ENCODE measurements at places on chromosomes 16 and 17.

DNA sequence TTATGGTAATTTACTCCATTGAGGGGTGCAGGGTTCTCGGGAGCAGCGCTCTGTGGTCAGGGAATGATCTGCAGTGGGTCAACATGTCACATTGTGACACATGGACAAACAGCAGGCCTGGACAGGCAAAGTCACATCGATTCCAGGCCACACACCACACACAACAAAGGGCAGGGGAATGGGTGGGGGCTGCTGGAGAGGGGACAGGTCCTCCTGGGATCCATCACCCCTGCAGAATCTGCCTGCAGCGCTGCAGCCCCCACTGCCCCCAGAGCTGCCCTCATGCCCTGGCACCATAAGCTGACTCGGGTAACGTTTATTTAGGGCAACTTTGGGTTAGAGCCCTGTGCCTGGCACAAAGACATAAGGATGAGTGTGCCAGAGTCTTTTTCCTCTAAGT lies 9.1 kb downstream of the PEMT start:
- no peak for DNase-seq

DNA sequence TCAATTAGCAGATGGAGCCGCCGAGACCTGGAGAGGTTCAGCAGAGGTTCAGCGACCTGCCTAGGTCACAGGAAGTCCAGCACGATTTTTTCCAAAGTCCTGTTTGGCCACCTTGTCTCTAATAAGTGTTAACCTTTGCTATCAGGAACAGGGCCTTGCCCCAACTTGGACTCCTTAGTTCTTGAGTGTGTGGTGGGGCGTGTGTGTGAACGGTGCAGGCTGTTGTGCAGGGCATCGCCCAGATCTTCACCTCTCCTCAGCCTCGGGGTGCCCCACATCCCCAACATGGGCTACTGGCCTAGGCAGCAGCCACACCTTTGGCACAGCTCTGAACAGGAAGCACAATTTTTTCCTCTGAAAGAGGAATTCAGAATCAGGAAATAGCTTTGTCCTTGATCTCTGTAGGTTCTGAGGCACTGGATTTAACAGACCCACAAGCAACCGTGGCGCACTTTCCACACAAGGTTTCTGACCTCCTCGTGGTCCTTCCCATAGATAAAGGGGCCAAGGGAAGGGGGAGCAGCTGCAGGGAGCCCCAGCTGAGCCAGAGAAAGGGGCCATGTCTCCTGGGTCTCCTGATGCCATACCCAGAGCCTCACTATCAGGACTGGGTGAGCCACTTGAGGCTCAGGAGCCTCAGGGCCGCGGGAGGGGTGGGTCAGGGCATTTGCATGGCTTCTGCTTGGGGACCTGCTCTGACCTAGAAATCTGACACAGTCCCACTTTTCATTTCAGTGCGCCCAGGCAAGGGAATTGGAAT lies 10.4 kb downstream of the MPRIP start:
- no peak for DNase-seq

- DNase-seq = peak; percentile 76
Measured at GRCh38 chr17:41811549-41812380, at the start of gene P3H4. Gene P3H4 (minus strand): TSS chr17:41811949. CDS start chr17:41811915, 34 bp downstream.

GRCh38 chr17:61457226-61457983 lies 5.2 kb downstream of the TBX4 start:
- no peak for DNase-seq

GRCh38 chr17:78289004-78289403 lies 57.6 kb downstream of the TMEM235 start:
- DNase-seq = no peak

GRCh38 chr16:27929818-27930217 lies 133.7 kb downstream of the GSG1L start:
- DNase-seq = no peak

DNA sequence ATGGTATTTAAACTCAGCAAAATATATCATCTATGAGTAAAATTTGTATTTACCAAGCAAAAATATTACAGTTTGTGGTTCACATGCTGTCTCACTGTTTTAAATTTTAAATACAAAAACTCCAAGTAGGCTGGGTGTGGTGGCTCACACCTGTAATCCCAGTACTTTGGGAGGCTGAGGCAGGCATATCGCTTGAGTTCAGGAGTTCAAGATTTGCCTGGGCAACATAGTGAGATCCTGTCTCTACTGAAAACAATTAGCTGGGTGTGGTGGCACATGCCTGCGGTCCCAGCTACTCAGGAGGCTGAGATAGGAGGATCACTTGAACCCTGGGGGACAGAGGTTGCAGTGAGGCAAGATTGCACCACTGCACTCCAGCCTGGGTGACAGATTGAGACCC lies 37.3 kb downstream of the MAPT start:
- DNase-seq = no peak

GRCh38 chr17:28746611-28747050 lies 2.8 kb downstream of the TRAF4 start:
- no peak for DNase-seq

- DNase-seq = peak; percentile 6
Measured at GRCh38 chr16:58128711-58129096, 477 bp downstream of the CFAP20 start.

DNA sequence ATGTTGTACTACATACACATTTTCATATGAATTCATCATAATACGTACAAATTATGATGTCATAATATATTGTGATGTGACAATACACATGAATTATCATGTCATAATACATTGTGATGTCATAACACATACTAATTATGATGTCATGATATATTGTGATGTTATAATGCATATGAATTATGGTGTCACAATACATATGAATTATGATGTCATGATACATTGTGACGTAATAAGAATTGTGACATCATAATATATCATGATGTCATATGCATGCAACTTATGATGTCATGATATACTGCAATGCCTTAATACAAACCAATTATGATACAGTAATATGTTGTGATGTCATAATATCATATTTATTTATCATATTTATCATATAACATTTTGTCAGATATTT lies 2074.3 kb downstream of the TP53TG3F start:
- DNase-seq = no peak

GRCh38 chr16:79209308-79209707 lies 391.2 kb downstream of the MAF start:
- DNase-seq = no peak

- no peak for DNase-seq
Measured at GRCh38 chr17:80908211-80908610, 83.4 kb upstream of the CHMP6 start.

DNA sequence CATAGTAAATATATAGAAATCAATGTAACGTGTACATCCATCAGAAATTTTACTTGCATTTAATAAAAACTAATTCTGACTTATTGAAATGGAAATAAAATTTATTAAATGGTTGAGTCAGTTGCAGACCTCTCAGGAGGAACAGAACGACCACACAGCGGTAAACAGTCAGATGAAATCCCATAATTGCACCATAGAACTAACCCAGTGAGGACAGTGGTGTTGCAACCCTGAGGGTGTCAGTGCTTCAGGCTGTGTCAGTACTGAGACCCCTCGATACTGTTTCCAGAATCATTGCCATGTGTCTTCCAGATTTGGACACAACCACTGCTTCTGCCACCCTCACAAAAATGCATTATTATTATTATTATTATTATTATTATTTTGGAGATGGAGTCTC lies 29.0 kb upstream of the SSTR2 start:
- DNase-seq = no peak

GRCh38 chr16:62272035-62272434 lies 235.8 kb upstream of the CDH8 start:
- DNase-seq = no peak

DNA sequence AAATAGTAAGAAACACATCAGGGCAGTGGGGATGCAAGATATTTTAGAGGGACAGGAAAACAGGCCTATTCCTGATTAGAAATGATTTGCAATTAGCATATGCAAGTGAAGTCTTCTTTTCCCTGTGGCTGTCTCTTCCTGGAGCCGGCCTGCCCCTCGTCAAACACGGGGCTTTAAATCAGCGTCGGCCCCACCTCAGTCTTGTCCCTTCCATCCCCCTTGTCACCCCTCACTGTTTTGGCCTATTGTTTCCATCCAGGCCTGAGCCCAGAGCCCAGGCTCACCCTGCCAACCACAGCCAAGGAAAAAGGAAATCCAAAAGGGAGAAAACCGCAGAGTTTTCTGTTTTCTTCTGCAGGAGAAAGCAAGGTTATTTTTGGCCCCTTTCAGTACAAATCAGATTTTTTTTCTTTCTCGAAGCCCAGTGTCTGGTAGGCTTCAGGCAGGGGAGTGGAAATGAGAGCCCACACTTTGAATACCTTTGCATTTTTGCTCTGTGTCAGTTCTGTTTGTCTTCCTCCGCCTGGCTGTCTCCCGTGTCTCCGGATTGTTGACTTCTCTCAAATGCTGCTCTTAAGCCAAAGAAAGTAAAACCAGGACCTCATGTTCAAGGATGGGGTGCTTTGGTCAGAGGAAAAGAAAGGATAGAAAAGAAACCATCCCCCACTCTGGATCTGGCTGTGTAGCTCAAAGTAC lies 399.9 kb upstream of the CDH11 start:
- no peak for DNase-seq

DNA sequence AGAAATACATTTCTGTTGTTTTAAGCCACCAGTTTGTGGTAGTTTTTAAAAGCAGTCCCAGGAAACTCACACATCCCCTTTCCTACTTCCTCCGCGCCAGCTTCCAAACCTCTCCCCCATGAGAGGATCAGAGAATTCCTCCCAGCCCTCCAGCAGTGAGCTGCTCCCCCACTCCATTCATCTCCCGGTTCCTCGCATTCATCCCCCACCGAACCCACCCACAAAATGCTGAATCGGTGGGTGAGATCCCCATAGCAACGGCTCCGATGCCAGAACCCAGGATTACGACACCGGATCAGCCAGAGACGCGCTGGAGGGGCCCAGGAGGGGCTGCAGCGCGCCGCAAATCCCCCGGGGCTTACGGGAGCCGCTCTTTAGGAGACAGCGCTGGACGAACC lies 251.4 kb upstream of the RPL38 start:
- DNase-seq = no peak

- no peak for DNase-seq
Measured at GRCh38 chr17:71084219-71084618, 914.9 kb downstream of the KCNJ2 start.

DNA sequence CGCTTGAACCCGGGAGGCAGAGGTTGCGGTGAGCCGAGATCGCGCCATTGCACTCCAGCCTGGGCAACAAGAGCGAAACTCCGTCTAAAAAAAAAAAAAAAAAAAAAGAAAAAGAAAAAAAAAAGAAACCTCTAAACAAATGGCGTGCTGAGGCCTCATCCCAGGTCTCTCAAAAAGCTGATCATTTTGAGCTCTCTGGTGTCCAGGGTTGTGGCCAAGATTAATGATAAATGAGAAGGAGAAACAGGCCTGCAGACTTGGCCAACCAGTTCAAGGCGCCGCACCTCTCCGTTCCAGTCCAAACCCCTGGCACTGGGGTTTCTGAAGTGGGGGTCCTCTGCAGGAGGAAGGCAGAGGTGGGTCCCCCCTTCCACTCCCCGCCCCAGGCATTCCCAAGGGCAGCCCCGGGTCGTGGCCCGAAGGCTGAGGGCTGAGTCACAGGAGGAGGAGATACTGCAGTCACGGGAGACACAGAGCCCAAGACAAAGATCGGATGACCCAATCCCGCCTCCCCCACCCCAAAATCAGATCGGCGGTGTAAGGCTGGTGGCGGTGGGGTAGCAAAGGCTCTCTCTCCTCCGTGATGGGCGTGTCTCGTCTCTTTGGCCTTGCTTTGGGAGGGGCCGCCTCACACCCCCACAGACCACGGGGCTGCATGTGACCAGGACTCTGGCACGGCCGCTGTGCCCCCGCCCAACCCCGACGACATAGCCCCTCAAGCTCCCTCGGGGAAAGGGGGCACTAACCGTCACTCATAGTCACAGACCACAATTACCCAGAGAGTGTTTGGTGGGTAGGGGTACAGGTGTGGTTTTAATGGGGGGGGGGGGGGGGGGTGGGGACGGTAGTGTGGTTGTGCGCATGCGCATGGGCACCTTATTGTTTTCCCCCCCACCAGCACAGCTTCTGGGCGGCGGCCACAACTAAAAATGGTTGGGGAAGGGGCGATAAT lies 1.1 kb downstream of the VAT1 start:
- no peak for DNase-seq

- no peak for DNase-seq
Measured at GRCh38 chr17:39195568-39196160, 1.8 kb downstream of the CACNB1 start.

DNA sequence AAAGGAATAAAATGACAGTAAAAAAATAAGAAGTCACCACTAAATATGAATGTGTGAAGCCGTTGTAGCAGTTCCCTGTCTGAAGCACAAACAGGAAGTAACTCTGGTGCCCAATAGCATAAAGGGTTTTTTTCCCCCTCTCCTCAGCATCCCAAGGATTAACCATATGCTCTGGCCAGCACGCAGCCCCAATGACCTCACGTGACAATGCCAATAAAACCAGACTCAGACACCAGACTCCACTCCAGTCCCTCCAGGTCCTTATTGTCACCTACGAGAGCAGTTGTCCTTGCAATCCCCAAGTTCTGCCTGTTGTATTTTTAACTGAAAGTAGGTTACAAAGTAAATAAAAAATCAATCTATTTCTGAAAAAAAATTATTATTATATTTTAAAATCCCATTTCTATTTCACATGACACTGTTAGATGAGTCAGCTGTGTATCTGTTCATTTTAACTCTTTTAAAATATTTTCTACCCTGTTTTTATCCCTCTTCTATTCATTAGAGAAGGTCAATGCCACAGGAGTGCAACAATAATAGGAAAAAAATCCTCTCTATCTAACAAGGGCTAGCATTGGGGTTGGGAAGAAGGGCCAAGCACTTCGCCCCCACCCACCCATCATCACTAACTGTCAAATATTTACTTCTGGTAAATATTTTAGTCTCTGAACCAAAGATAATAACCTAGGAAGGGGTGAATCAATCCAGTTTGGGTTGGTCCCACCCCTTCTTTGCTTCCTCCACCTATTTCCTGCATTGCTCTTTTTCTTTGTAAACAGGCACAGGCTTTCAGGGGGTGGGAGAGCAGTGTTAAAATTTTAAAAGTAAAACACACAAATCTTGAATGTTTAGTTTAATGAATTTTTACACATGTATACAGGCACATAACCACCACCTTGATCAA lies 6.6 kb downstream of the PRAC1 start:
- no peak for DNase-seq

DNA sequence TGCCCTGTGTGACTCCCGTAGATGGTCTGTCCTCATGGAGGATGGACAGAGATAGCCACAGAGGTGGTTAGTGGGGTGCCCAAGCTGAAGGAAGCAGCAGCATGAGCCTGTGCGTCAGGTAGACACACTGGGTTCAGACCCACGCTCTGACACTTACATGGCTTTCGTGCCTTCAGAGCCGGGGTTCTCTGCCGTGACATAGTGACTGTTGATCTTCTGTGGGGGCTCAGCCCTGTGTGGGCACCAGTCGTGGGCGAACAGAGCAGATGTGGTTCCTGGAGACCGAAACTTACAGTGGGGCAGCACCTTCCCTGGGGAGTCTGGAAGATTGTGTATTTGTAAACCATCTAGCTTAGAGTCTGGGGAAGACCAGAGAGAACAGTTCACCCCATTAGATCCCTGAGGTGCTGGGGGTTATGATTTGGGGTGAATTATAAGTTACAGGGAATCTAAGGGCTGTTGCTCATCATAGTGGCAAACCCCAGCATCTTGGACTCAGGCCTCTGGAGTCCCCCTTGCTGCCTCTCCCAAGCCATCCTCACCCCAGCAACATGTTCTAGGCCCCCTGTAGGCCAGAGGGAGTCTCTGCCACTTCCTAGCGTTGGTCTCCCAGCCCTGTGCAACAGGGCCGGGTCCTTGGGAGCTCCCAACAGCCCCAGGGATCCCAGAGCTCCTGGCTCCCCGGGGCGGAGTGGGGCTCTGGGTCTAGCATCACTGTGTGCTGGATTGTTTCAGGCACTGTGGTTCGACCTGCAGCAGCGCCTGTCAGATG lies 28.6 kb downstream of the NECAB2 start:
- no peak for DNase-seq

GRCh38 chr17:66755101-66755943 lies 79.6 kb upstream of the CACNG5 start:
- no peak for DNase-seq

- no peak for DNase-seq
Measured at GRCh38 chr16:50731130-50731988, 10.5 kb upstream of the CYLD start.

All from NCI-H1930 (cell line).